ENCODE measurements at places on chromosomes 6 and 20.

GRCh38 chr20:22223236-22223635, 361.1 kb downstream of the FOXA2 start:
- DNase-seq, result no peak

GRCh38 chr20:51440589-51440988, 101.9 kb downstream of the NFATC2 start:
- no peak for DNase-seq

DNA sequence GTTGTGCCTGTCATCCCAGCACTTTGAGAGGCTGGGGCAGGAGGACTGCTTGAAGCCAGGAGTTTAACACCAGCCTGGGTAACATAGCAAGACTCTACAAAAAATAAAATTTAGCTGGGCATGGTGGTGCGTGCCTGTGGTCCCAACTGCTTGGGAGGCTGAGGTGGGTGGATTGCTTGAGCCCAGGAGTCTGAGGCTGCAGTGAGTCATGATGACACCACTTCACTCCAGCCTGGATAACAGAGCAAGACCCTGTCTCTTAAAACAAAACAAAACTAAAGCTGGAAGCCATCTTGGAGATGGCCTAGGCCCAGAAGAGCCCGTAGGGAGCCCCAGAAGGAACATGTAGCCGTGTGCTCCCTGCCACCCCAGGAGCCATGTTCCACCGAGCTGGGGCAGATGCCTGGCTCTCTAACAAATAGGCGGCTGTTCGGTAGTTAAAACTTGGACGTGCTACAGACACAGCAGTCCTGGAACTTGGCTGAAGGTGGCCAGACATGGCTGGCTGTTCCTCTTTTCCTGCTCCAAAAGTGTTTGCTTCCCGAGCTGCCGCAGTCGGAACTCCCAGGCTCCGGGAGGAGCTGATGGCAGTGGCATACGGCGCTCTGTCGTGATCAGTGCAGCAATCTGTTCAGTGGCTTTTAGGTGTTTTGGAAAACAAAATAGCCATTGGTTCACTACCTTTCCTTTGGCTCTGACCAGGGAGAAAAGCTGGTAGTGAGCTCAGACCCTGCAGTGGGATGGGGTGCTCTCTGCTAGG, 37.0 kb downstream of the DYNLT1 start:
- no peak for DNase-seq

DNA sequence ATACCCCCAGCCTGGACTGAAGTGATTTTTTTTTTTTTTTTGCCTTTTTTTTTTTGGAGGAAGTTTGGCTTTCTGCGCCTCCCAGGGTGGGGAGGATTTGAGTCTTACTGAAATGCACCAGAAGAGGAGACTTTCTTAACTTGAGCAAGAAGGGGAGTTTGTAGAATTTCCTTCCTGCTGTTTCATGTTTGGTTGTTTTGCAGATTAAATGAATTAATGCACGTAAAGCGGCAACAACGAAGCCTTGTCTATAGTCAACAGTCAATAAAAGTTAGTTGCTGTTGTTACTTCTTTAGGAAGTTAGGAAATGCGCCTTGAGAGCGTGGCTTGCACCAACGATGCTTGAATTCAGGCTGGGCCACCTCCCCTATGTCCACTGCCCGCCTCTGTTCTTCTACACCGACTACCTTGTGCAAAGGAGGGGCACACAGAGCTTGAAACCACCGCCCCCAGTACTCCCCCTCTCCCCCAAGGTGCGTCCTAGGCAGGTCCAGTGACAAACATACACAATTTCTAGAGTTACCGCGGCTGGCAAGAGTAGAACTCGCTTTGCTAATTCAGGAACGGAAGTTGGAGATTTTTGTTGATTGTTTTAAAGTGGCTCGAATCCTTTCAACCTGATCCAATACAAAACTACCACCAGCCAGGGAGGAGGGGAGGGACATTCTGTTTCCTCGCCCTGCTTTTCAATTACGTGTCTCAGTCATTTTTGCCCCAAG, 830 bp upstream of the CYP24A1 start:
- DNase-seq, result no peak

DNA sequence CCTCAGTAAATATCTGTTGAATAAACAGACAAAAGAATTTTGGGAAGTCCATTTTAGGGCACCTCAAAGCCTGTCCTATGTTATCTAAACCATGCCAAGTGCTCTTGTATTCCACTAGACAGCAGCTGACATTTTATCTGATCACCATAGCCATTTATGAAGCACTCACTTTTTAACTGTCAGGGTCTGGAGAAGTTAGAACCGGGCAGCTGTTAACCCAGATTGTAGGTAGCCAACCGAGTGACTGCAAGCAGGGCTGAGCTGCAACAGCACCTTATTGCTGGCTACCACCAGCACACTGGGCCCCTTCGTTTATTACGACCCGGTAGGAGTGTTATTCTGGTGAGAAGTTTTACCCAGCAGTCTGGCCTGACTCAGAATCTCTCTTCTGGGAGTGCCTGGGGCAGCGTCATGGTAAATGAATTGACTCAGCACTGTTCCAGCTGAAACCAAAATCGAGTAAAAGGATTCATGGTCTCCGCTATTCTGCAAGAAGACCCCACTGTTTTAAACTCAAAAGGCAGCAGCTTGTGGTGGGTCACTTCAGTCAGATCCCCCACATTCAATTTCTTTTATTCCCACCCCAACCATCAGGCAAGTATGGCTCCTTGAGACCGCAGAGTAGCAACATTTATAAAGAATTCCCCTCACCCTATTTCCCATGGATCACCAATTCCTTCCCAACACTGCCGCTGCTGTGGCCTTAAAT, 1.7 kb downstream of the UBE2V1 start:
- no peak for DNase-seq

GRCh38 chr6:6826095-6826901, 237.8 kb downstream of the LY86 start:
- peak; percentile 55 for DNase-seq

GRCh38 chr20:25230166-25230831, 17.6 kb upstream of the PYGB start:
- DNase-seq, result no peak

GRCh38 chr6:65760285-65760684, 53.3 kb upstream of the EYS start:
- DNase-seq, result no peak

DNA sequence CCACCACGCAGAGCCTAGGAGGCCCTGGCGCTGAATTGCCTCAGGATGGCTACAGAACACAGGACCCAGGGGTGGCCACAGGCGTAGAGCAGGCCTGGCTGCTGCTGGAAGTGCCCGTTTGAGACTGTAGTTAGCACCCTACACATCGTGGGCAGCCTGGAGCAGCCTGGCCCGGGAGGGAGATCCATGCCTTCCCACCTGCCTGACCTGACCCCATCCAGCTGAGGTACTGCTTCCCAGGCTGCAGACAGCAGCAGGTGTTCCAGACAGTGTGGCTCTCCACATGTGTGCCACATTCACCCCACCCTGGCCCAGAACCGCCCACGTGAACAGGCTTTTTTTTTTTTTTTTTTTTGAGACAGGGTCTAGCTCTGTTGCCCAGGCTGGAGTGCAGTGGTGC, 20.9 kb upstream of the MAP1LC3A start:
- no peak for DNase-seq

DNA sequence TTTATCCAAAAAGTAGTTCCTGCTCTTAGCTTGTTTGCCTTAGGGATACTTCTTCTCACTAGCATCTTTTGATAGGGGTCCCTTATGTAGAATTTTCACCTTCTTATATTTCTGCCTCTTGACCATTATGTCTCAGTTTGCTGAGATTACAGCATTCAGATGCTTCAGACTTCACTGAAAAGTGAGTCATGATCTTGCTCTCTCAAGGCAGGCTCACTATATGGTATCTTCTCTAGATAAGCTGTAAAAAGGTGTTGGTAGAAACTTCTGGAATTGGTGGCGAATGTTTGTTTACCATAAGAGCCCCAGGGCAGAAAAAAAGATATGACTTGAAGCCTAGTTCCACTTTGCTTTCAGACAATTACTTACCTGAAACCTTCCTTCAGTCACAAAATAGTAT, 19.7 kb downstream of the GTPBP2 start:
- DNase-seq, result no peak

DNA sequence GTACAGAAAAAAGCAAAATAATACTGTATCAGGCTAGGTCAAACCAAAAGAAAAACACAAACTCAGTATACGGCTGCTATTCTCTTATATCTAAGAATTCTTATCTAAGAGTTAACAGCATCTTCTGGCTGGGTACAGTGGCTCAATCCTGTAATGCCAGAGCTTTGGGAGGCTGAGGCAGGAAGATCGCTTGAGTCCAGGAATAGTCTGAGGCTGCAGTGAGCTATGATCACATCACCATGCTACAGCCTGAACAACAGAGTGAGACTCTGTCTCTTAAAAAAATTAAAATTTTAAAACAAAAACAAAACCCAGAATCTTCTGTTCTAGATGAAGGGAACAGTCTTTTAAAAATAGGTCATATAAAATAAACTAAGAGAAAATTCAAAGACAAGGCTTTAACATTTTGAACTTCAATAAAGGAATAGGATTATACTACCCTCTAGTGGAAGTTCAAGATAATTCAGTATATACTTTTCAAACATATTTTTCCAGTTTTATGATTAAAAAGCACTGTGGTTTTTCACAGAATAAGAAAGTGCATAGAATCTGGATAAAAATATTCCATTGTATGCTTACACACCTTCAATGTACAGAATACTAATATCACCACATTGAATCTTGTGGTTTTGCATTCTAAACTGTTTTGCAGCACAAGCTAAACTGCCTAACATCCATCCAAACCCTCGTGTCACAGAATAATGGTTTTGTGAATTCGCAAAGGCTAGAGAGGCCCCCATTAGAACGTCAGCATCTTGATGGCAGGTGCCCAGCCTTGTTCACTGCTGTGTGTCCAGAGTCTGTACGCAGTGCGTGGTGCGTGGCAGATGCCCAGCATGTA, 39.3 kb downstream of the DTNBP1 start:
- DNase-seq, result no peak

DNA sequence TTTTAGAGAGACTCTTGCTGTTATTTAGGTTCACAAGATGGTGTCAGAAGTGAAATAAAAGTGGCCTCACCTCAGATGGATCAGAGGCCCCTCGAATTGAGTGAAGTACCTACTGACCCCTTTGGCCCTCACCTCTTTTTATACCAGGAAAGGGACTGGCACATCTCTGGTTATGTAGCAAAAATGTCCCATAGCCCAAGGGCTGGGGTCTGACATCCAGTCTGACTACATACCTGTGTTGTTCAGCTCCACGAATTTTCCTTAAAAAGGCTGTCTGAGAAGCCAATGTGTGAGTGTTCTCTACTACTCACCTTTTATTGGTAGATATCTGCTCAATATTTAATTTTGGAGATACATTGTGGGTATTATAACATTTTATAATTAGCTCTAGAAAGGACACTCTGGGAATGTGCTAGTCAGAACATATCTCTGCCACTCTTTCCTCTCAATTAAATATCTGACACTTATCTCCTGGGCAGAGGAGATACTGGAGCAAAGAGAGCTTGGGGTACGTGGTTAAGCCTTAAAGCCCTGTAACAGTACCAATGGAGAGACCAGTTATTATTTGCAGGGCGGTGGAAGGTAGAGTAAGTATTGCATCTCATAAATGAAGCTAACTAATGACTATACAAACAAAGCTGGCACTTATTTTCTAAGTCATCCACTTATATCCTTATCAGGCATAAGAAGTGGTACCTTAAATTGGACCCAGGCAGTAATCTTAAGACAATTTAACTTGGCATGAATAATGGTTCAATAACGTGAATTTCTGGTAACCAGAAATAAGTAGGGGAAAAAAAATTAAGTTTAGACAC, 20.0 kb upstream of the IL22RA2 start:
- no peak for DNase-seq

DNA sequence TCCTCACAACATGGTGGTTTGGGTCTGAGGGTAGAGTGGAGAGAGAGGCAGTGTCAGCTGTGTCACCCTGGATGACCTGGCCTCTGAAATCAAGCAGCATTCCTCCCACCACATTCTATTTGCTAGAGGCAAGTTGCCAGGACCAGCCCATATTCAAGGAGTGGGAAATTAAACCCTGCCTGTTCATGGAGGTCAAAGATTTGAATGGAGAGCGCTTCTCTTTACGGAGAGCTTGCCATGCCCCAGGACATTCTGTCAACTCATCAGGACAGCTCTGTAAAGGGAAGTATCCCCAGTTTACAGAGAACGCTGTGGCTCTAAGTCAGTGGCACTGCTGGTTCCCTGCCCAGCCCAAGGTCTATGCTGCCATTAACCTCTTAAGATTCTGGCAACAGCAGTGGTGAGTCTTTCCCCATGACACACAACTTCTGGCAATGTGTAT, 90.0 kb upstream of the INSM1 start:
- no peak for DNase-seq

GRCh38 chr6:35511562-35511941, 1.1 kb downstream of the TULP1 start:
- DNase-seq, result no peak

DNA sequence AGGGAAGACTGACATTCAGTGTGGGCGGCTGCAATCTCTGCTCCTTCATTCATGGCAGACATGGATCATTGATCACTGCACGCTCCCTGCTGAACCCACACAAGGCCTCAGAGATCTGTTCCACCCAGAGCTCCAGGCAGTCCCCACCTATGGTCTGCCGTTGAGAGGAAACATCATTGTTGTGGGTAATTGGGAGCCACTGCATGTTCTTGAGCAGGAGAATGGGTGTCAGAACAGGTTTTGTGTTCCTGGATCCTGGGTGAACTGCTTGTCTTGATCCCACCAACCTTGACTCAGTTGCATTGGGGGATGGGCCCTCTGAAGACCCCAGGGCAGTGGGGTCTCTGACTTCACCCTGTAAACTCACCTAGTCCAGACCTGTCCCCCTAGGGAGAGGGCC, 23.1 kb upstream of the CCDC167 start:
- no peak for DNase-seq

DNA sequence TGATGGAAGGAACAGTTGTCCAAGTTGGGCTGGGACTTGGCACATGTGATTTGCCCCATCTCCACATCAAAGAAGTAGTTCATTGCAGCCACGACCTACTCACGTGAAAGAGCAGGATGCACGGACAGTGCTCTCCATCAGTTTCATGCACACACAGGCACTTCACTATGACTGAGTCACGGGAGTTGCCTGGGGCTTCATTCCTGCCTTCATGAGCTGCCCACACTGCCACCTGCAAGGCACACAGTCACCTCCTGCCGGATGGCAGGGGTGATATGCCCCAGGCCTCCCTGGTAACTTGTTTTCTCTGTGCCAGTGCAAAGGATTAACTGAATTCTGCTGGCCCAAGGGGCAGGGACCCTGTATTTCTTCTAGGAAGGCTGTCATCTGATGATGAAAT, 22.8 kb downstream of the CST5 start:
- no peak for DNase-seq

DNA sequence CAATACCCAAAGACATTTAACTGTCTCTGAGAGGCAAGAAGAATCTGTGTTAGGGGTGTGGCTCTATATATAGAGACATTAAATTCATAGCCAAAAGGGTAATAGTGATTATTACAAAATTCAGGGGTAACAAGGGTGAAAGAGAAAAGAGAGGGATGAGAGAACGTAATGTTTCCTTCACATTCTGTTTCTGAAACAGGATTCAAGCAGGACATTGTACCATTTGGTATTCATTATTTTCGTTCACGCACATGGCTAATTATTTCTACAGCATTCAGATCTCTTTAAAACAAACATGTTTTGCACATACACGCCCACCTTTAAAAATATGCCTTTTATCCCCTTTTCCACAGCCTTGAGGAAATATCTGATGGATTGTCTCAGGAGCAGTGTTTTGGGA, 122.7 kb downstream of the GMPR start:
- DNase-seq, result no peak

All from NCI-H2107 (cell line).